ENCODE measurements at places on chromosomes 4 and X.

- DNase-seq, result no peak
Measured at GRCh38 chr4:17093481-17093880, 195.0 kb upstream of the LDB2 start.

GRCh38 chrX:48782216-48782615, 4.2 kb upstream of the GATA1 start:
- no peak for DNase-seq

- DNase-seq, result no peak
Measured at GRCh38 chr4:15293711-15294110, 134.1 kb upstream of the C1QTNF7 start.

DNA sequence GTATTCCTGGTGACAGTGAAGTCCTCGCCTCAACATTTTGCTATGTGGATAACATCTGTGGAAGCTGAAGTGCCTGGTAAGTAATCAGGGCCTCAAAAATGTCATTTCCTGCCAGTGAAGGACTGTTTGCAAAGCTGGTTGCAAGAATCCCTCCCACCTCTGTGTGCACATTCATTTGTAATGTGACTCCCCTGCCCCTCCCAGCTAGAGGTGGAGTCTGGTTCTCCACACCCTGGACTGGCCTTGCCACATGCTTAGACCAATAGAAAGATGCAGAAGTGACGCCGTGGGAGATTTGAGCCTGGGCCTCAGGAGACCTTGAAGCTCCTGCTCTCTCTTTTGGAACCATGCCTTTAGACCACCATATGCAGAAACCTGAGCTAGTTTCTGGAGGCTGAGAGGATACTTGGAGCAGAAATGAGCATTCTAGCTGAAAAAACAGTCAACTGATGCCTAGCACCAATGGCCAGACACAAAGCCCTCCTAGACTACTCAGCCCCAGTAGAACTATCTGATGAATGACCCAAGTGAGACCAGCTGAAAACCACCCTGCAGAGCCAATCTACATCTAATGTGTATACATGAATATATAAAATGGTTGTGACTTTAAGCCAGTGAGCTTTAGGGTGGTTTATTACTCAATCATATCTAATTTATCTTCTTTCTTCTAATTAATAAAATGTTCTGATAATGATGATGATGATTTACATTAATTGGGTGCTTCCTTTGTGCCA, 47.8 kb upstream of the CRMP1 start:
- no peak for DNase-seq

- no peak for DNase-seq
Measured at GRCh38 chrX:71053217-71053621, 14.9 kb downstream of the SNX12 start.

DNA sequence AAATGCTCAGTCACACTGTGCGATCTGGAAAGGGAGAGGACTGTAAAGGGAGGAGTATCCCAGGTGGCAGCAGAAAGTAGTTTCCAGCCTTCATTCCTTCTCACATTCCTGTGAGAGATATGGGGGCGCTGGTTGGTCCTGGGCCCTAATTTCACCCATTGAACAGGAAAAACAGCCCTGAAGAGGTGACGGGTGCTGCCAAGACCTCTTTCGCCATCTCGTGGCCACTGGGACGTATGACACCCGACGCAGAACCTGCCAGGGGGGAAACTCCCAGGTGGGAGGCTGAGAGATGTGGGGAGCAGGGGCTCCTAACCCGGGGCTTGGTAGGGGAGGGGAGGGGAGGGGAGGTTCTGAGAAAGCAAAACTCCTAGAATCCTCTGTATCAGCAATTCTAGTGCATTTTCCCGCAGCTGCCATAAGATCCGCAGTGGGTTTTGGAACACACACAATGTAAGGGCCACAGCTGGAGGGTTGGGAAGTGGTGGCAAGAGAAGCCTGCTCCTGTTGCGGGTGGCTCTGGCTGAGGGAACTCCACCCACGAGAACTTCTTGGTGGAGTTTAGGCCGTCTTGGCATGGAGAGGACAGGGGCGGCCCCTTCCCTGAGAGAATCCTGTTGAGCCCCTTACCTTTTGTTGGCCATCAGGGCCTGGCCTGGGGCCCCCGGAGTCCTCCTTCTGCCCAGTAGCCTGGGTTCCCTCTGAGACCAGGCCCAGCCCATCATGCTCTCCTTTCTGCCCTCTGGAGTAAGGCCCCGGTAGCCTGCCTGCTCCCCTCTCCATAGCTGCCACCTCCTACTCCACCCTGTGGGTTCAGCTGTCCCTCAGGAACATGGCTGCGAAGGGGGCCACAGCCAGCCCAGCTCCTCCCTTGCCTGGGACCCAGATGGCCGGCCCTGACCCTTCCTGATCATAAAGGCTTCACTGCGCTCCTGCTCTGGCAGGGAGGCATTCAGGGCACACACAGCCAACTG, 134.1 kb downstream of the OR13H1 start:
- peak; percentile 33 for DNase-seq

DNA sequence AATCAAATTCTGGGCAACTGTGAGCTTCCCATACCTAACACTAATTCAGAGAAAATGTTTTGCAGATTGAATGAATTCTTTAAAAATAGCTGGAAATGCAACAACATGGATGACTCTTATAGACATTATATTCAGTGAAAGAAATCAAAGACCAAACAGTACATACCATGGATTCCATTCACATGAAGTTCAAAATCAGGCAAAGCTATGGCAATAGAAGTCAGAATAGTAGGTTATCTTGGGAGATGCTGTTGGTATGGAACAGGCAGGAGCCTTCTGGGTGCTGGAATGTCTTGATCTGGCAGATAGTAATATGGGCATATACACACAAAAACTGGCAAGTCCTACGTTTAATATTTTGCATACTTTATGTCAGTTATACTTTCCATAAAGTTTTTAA, 25.5 kb upstream of the CBLL2 start:
- DNase-seq, result no peak

DNA sequence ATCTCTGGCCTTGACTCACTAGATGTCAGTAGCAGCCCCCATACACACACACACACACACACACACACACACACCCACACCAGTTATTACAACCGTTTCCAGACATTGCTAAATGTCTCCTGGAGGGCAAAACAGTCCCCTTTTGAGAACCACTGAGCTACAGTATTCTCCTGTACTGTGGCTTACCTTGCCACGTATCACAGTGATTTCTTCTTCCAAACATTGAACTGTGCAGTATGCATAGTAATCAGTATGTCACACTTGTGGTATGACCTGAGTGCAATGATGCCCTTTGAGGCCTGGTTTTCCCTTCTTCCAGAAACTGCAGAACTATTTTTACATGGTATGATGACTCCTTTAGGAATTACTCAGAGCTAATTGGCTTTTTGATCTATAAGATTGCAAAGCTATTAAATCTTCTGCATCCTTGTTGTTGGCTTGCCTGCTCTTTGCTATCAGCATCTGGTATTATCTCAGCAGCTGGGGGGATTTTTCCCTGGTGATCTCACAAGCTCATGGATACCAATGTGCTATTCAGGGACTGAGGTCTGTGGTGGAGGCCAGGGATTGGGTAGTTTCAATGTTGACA, 3.6 kb upstream of the THOC2 start:
- DNase-seq, result no peak

DNA sequence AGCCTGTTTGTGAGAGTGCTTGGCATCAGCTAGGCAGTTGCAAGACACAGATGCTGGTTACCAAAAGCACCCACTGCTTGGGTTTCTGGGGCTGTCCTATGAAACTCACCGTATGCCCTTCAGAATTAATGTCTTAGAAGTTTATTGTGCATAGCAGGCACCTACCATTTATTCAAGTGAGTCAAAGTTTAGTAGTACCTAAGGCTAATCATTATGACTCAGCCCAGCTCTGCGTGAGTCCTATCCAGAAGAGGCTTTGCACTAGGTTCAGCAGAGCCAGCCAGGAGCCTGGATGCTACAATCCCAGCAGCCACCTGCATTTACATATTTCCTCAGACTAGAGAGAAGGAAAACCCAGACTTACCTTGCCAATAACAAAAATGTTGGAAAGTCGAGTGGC, 4.2 kb downstream of the RPS4X start:
- peak; percentile 13 for DNase-seq

GRCh38 chr4:150911326-150911725, 103.8 kb downstream of the LRBA start:
- DNase-seq, result no peak

- no peak for DNase-seq
Measured at GRCh38 chr4:109166586-109166985, 135.9 kb downstream of the COL25A1 start.

DNA sequence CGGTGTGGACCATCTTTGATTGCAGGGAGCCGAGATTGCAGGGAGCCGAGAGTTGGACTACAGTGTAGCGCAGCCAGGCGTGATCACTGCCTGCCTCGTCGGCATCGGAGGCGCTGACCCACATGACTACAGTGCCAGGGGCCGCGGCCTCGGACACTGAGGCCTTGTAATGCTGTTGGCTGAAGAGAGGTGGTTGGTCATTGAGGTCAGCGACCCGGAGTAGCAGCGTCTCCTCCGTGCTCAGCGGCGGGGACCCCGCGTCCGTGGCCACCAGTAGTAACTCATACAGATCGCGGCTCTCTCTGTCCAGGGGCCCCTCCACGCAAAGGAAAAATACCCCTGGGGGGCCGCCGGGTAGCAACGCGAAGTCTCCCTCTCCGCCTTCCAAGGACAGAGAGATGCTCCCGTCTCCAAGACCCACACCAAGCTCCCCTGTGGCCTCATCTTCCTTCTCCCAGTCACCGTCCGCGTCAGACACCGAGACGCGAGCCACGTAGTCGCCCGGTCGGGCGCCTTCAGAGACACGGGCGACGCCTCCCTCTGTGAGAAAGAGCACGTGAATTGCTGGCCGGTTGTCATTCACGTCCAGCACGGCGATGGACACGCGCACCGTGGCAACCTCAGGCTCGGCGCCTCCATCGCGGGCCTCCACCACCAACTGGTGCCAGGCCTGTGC, 1.9 kb downstream of the DCHS2 start:
- no peak for DNase-seq

DNA sequence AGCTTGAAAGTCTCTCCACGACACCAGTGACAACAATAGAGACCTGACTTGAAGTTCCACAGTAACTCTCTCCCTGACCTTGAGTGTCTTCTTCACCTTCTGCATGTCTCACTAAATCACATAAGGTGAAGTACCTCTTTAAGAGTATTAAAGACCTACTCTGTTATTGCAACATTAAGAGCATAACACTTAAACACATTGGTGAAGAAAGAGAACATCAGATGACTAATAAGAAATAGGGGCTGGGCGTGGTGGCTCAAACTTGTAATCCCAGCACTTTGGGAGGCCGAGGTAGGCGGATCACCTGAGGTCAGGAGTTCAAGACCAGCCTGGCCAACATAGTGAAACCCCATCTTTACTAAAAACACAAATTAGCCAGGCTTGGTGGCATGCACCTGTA, 33.9 kb upstream of the MAPK10 start:
- no peak for DNase-seq

- no peak for DNase-seq
Measured at GRCh38 chrX:3664921-3665320, 48.5 kb downstream of the PRKX start.

DNA sequence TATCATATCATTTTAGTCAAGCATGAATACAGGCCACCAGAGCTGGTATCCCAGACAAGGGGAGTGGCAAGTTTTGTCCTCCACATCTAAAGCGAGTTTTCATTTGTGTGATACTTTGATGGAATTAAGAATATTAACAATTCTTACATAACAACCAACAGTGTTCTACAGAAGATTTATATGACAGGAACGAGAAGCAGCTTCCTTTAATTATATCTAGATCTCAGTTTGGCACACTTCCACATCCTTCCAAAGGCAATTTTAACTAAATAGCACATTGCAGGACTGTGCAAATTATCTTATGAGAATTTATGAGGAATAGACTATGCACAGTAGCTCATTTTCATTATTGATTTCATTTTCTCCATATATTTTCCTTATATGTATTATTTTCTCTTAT, 121.2 kb upstream of the GUCY1A1 start:
- no peak for DNase-seq

DNA sequence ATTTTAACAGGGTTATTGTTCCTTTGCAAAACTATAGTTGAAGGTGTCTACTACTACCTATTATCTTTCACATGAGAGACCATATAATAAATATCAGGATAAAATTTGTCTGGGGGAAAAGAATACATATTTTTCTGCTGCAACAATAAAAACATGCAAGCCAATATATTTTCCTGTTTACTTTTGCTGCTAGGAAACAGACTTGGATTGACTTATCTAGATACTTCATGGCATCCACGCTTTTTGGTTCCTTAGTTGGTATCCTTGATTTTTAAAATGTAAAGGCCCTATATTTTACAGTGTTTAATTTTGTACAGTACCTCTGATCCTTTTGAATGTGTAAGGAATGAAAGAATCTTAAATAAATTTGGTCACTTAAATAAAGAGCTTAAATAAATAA, 150.6 kb downstream of the GPC3 start:
- DNase-seq, result no peak

GRCh38 chr4:119041951-119042560, 93.6 kb upstream of the MYOZ2 start:
- peak; percentile 60 for DNase-seq

DNA sequence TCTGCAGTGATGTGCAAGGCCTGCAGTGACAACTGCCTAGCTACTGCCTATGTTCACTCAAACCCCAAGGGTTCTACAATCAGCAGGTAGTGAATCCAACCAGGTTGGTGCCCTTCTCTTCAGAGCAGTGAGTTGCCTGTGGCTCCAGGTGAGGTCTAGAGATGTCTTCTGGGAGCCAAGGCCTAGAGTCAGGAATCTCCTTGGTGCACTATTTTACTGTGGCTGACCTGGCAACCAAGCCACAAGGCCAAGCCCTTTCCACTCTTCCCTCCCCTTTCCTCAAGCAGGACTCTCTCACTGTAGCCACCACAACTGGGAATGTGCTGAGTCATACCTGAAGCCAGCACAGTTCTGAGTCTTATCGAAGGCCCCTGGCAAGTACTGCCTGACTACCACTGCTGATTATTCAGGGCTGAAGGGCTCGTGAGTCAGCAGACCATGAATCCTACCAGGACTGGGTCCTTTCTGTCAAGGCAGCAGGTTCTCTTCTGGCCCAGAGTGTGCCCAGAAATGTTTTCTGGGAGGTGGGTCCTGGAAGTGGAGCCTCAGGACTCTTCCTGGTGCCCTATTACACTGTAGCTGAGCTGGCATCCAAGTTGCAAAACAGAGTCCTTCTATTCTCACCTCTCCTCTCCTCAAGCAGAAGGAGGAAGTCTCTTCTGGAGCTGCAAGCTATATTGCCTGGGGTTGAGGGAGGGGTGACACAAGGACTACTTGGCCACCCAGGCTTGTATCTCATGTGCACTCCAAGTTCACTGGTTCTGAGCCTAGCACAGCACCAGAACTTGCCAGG, 111.6 kb downstream of the BTC start:
- DNase-seq, result no peak

- no peak for DNase-seq
Measured at GRCh38 chr4:89640620-89641366, 196.2 kb downstream of the SNCA start.

DNA sequence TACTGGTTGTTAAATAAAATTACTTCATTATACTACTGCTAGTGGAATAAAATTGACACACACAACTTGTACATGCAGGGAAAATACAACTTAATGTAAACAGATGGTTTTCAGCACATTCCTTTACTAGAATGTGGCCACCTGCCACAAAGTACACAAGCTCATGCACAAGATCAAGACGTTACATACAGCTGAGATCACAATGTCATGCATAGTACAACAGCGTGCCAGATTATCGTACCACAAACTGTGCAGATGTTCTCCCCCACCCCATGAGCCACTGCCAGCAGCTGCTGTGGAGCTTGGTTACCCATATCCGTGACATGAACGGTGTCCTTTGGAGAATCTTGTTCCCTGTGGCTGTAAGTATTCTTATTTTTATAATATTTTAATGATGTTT, 27.7 kb downstream of the FBXO8 start:
- DNase-seq, result no peak

GRCh38 chr4:164138521-164138920, 615.4 kb upstream of the SMIM31 start:
- no peak for DNase-seq
